ENCODE measurements at places on chromosomes 13 and 19.

- DNase-seq: no peak
Measured at GRCh38 chr19:13095934-13096927, 6.4 kb downstream of the LYL1 start.

DNA sequence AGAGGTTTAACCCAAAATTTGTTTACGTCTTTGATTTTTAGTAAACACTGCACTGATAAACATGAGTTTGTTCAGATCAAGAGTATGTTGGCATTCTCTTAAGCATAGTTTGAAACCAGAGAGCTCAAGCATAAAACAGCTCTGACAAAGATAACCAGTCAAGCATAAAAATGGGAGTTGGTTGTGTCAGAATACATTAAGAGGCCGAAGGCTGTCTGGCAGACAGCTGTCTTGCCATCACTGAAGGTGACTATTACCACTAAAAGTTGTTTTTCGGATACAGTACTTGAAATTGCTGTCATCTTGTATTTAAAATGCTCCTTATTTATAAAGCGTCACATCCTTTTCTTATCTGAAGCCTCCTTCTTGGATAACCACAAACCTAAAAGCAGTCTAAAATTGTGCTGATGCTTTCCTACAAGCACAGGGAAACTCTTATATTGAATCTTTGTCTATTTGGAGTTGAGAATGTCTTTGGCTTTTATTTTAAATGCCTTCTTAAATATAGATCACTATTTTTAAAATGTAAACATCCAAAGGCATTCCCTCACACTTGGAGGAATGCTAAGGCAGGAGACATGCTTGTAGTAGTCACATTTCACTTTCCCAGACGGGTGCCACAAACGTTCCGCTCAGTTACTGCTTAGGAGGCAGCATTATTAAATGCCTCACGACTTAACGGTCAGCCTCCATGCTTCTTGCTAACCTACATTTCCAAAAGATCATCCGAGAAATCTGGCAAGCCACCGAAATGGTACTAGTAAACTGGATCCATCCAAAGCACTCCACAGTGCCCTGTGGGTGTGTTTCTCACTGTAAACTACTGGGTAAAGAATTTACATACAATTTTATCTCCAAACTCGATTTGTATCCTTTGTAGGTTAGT lies 1.5 kb downstream of the SMAD9 start:
- no peak for DNase-seq

DNA sequence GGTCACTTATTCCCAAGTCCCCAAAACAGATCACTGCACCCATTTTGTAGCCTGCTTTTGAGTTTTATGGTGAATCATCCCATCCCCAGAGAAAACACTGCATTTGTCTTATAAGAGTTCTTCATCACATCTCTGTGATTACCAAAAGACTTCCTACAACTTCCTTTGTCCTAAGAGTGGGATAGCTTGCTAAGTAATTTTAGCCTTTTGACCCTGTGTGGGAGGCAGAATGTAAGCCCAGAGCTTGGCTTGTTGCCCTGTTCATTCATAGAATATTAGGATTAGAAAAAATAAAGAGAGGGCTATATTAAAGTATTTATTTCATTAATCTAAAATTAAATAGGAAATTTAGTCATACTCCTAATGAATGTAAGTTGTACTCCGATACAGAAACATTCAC lies 213.3 kb downstream of the MZT1 start:
- DNase-seq: no peak

- no peak for DNase-seq
Measured at GRCh38 chr19:48959341-48960239, 4.9 kb downstream of the BAX start.

GRCh38 chr13:36528105-36528504 lies 95.8 kb downstream of the CCNA1 start:
- no peak for DNase-seq

DNA sequence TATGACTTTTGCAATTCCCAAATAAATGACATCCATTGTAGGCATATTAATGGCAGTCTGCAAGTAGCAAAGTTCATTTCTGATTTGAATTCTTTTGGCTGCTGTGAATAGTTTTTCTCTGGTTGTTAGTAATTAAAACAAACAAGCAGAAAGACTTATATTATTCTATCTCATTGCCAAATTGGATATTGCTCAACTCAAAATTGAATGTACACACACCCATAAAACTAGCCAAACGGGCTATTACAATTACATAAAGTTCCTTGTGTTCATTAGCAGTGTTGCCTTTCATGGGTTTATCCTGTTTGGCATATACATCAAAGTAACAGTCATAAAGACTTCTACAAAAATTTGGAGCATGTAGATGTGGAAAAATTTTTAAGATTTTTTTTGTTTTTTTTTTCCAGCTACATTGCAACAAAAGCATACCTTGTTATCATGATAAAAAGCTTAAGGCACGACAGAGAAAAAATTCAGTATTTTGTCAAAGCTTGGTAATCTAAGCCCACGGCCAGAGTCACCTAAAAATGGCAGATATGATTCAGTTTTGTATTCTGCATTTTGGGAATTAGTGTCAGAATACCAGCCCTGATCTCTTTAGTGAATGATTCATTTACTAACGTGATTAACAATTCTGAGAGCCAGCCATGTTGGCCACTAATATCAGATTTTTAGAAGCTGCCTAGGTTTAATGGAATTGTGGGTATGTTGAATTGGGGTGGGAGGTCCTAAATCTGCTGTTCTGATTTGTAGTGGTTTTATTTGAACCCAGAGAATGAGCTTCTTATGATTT lies 108.4 kb downstream of the KLF5 start:
- no peak for DNase-seq

DNA sequence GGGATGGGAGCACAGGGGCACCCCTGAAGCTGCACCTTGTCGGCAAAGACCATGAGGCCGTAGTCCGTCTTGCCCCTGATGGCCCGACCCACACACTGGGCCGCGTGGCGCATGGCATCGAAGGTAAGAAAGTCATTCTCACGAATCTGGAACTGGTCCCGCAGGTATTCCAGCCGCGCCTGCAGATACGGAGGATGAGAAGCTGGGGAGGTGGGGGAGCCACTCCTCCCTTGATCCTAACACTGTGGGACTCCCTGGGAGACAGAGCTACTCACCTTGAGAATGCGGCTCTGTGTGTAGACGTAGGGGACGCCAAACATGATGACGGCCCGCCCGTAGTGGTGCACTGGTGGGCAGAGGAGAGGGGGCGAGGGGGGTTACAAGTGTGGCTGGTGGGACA lies 11.9 kb downstream of the KLC3 start:
- no peak for DNase-seq

DNA sequence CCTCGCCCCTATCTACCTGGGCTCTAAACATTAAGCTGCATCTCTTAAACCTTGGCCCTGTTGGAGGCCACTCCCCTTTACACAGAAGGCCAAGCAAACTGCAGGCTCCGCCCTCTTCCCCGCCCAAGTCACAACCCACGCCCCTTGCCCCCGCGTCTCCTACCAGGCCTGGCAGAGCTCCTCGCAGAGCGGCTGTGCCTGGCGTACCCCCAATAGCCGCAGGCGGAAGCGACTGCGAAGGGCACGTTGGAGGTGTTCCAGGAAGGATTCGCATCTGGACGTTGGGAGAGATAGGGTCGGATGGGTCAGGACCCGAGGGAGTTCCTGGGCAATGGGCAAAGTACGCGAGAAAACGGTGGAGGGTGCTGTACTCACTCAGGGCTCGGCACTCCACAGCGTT lies 5.9 kb downstream of the RTBDN start:
- no peak for DNase-seq

GRCh38 chr19:42254850-42255765 lies at the start of gene ERF:
Gene ERF, minus strand, starts transcription at chr19:42255128. Its CDS starts 129 bp downstream, at chr19:42254999.
- peak; percentile 98 for DNase-seq

DNA sequence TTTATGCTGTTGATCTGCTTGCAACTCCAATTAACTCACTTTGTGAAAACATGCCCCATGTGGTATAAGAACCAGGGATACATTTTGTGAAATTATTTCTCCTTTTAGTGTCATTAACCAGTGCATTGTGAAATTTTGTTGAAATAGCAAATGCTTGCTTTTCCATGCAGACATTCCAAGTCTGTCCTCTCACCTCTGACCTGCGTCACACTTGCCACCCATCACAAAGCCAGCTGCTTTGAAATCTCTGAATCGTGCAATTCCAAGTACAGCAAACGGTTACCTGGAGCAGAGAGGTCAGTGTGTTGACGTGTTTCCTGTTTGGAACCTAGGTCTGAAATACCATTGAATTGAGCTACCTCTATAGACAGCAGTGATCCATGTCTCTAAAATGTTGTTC lies 4.9 kb upstream of the SLC25A15 start:
- no peak for DNase-seq

DNA sequence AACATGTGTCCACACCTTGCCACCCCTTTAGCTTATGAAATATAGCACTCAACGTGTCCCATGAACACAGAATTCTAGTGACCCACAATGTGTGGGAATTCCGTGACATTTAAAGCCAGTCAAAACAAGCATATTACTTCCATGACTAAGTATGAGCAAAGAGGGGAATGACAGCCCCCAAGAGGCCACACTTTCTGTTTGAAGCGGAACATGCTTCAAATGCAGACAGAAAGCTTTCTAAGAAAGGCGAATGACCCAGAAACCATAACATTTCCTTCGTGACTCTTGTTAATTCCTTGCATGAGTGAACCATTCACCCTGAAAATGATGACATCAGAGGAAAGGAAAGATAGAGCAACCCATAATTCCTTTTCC lies 122.0 kb upstream of the FNDC3A start:
- DNase-seq: no peak

DNA sequence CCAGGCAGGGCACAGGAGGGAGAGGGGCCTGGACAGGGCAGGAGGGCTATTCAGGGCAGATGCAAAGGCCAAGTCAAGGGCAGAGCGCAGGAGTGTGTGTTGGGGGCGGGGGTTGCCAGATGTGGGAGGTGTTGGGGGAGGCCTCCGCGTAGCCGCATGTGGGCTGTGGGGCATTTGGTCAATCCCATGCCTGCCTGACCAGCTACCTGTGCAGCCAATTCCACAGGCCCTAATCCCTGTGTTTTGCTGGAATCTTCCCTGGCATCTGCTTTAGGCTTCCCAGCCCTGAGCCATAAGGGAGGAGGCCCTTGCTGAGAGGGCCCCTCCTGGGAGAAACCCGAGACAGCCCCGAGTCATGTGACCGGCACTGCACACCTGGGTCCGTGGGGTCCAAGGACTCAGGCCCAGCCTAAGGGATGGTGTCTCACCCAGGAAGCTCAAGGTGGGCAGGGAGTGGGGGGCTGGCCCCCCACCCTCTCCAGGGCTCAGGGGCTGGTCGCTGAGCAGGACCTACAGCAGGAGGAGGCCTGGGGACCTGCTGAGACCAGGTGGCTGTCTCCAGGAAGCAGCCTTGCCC lies 20.3 kb downstream of the RFX1 start:
- DNase-seq: no peak

DNA sequence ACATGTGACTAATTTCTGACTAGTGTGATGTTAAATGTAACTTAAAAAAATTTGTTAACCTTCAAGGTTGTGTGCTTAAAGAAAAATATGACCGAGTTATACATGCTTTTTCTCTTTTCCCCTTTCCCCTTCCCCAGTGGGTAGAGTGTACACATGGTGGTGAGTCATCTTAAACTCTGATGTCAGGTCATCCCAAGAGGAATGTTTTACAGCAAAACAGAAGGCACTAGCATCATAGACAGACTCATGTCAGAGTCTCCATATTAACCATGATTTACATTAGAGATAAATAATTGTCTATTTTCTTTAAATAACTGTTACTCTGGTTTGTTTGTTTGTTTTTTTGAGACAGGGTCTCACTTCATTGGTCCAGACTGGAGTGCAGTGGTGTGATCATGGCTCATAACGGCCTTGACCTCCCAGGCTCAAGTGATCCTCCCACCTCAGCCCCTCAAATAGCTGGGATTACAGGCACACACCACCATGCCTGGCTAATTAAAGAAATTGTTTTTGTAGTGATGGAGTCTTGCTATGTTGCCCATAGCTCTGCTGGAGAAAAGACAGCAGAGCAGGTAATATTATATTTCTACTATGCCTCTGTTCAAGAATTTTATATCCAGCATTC lies 160.4 kb upstream of the PCDH9 start:
- no peak for DNase-seq

- DNase-seq: no peak
Measured at GRCh38 chr13:113566227-113566561, 18.4 kb upstream of the TFDP1 start.

DNA sequence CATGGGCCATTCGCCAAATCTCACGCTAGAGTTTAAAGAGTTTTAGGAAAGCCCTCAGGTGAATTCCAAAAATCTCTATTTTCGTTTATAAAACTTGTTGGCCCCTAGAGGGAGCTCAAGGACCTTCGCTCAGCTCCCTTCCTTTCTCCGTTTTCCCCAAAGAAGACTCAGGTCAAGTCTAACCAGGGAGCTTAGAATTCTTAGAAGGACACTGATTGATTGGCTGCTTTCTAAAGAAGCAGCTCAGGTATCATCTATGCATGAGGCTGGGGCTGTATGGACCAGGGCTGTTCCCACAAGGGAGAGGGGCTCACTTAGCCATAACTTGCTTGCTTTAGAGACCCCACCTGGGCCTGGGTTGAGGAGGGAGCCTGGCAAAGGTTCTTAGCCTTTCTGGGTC lies 20.5 kb downstream of the DZIP1 start:
- DNase-seq: no peak

DNA sequence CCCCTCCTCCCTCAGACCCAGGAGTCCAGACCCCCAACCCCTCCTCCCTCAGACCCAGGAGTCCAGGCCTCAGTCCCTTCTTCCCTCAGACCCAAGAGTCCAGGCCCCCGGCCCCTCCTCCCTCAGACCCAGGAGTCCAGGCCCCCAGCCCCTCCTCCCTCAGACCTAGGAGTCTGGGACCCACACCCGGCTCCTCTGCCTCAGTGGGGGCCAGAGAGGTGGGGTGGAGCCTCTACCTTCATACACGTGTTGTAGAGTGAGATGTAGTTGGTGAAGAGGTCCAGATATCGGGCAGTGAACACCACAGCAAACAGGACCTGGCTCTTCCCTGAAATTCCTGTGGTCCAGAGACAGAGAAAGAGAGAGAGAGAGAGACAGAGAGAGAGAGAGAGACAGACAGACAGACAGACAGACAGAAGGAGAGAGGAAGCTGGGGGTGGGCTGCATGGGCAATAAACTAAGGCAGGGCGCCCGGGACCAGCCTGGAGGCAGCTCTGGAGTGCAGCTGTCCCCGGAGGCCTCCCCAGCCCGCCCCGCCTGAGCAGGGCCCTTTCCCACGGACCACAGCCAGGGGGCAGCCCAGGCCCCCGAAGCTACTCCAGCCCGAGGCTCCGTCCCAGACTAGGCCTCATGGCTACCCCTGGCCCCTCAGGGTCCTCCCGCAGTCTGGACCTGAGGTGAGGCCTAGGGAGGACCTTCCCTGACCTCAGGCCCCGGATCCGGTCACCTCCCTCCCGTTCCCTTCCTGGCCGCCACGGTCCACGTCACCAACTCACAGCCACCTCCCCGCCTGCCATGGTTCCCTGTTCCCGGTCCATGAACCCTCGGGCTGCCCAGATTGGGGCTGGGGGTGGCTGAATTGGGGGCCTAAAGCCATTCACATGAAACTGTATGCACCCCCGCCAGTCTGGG lies 907 bp downstream of the KDELR1 start:
- DNase-seq: peak; percentile 80

- DNase-seq: no peak
Measured at GRCh38 chr13:99800951-99801350, 170.6 kb downstream of the ZIC5 start.
